ENCODE measurements at places on chromosomes 6 and 20. TPM values are rescaled to one million over a fixed set of nuclear protein-coding genes. Genes with fewer than 3 reads are reported as not detected.

PLG gene
- total RNA-seq, result not detected

MEI4 gene
- total RNA-seq, result not detected

HLA-G gene
- not detected for total RNA-seq

RAET1L gene
- total RNA-seq, result not detected

HDAC2 gene
- total RNA-seq, result 49.5 TPM

HSPA1L gene
- total RNA-seq, result 1.1 TPM

ASIP gene
- not detected for total RNA-seq

PNPLA1 gene
- not detected for total RNA-seq

EYS gene
- total RNA-seq, result not detected

APOBEC2 gene
- not detected for total RNA-seq

DZANK1 gene
- 3.7 TPM for total RNA-seq

DPPA5 gene
- not detected for total RNA-seq

LY6G6C gene
- total RNA-seq, result not detected

LGSN gene
- not detected for total RNA-seq

SGK2 gene
- 11.6 TPM for total RNA-seq

TFAP2B gene
- total RNA-seq, result not detected

THBS2 gene
- total RNA-seq, result 673 TPM

SAMD10 gene
- 3.0 TPM for total RNA-seq

EMILIN3 gene
- total RNA-seq, result 0.14 TPM

RRAGD gene
- total RNA-seq, result 11.0 TPM

CDS2 gene
- total RNA-seq, result 85.6 TPM

ANKRD60 gene
- total RNA-seq, result not detected

MUC21 gene
- total RNA-seq, result not detected

PROKR2 gene
- total RNA-seq, result not detected

TRAPPC3L gene
- total RNA-seq, result not detected

SPTLC3 gene
- 4.5 TPM for total RNA-seq

COL11A2 gene
- total RNA-seq, result 1.9 TPM

MUC22 gene
- total RNA-seq, result not detected

TFAP2D gene
- total RNA-seq, result not detected

HDGFL1 gene
- total RNA-seq, result not detected

SIRPB2 gene
- total RNA-seq, result 11.0 TPM

Measured in thoracic aorta (tissue), 2 donors.